GM19239 (cell line): ENCODE measurements at places on chromosomes 11 and 22.

- no peak for DNase-seq
Observed at GRCh38 chr11:12531681-12532080, 142.5 kb upstream of the TEAD1 start.

DNA sequence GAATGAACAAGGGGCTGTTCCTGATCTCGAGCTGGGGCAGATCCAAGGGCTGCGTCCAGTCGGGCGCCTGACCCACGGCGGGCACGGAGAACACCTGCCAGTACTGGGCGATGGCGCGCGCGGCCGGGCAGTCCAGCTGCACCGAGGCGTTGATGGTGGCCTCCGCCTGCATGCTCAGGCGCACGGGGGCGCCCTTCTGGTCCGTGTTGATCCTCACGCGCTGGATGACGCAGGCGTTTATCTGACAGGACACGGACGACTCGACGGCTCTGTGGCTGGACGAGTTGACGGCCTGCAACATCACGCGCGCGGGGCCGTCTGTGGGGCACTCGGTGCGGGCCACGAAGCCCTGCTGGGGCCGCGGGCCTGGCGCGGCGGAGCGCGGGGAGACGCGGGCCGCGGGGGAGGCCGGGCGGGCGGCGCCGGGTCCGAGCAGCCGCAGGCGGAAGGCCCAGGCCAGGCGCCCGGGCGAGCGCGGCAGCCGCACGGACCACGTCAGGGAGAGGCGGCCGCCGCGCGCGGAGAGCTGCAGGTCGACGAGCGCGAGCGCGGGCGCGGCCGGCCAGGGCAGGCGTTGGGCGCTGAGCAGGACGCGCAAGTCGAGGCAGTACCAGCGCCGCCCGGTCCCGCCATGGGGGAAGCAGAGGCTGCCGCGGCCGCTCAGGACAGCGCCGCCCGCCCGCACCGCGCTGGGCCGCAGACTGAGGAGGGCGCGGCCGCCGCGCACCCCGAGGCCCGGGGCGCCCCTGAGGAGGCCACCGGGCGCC, 511 bp downstream of the PKDREJ start:
- no peak for DNase-seq

GRCh38 chr11:118605116-118605867, 2.1 kb upstream of the PHLDB1 start:
- no peak for DNase-seq

DNA sequence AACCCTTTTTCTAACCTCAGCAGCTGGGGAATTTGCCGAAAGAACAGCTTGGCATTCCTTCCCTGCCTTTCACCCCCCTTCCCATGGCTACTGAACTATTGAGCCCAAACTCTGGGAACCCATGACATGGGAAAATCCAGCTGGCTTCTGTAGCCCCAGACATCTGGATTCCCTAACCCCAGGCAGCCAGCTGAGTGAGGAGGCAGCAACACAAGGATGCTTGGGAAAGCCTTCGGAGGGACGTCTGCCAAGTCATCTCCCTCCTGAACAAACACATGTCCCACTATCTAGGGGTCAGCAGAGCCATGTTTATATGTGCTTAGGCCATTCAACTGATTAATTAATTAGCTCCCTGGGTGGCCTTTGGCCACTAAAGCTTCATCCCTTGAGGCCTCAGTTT, 21.6 kb downstream of the LRRC55 start:
- no peak for DNase-seq

GRCh38 chr22:43474161-43475101, 62.6 kb downstream of the MPPED1 start:
- no peak for DNase-seq

- DNase-seq: no peak
Observed at GRCh38 chr11:73217131-73217809, 811 bp upstream of the P2RY2 start.

DNA sequence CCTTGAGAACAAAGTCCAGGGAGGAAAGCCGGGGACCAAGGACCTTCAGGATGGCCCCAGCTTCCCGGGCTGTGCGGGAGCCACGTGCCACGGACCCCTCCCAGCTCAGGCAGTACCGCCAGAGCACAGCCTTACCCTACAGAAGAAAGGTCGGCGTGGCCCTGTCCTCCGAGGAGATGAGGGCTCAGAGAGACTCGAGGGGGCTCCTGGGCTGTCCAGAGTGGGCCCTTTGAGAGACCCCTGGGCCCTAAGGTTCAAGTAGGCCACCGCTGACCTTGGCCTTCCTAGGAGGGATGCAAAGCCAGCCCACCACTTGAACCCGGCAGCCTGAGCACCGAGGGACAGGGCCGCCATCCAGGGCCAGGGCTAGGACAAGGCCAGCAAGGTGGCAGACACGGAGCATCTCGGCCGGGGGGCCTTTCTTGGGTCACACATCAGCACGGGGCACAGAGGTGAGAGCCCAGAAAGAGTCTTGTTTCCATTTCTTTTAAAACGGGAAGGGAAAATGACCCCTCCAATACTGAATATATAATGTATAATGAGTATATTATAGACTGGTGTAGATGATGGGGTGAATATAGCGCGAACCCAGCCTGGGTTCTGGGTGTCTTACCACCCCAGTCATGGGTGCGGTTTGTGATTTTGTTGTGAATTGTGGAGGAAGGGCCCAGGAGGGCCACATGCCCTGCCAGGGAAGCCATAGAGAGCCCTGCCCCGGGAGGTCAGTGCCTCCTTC, 34.4 kb upstream of the PPARA start:
- DNase-seq: no peak

- DNase-seq: no peak
Observed at GRCh38 chr11:1759151-1759850, 4.4 kb downstream of the CTSD start.

DNA sequence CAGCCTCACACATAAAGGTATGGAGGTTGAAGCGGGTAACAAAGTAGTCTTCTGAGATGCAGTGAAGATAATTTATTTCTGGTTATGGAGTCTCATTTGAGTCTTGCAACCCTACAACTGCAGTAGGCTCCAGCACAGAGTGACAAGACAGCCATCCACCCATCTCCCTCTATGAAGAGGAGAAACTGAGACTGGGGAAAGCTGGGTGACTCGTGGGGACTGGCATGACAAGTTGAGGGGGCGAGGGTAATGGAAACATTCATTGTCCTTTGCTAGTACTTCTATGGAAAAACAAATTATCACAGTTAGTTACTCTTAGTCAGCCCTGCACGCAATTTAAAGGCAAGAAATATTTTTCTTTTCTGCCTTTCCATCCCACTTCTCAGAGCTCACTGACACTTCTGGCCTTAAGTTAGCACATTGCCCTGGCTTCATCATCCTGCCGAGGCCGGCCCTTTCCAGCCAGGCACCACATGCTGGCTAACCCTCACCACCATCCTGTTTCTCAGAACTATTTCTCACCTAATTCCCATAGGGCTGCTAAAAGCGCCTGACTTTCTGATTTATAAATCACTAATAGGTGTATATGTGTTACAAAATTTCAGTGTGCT, 361.1 kb downstream of the ETS1 start:
- no peak for DNase-seq

GRCh38 chr11:88367310-88367709, 29.8 kb upstream of the CTSC start:
- DNase-seq: no peak

DNA sequence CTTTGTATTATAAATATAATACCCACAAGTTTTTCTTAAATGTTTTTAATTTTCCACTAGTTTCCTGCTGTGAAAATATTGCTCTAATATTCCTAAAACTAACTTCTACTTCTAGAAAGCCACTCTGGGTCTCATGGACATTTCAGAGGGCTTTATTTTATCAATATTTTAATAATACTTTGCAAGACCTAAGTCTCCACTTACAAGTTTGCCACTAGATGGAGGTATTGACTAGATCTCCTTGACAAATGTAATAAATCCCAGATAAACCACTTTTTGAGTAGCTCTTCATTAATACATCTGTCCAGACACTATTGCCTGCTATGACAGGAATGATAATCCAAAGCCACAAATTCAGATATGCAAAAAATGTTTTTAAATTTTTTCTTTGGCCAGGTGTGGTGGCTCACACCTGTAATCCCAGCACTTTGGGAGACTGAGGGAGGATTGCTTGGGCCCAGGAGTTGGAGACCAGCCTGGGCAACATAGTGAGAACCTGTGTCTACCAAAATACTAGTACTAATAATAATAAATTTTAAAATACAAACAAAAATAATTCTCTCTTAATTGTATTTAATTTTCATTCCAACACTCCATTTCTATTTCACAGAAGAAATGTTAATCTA, 3.5 kb upstream of the ACAT1 start:
- DNase-seq: no peak
